Gastrocnemius medialis (tissue), 4 donors: ENCODE measurements at places on chromosomes 3 and 15.
A peak's percentile ranks its signal among the peaks of the same experiment; 100 is the strongest.

- no peak for DNase-seq
These were observed 392.6 kb downstream of the GAP43 start for GRCh38 chr3:116015931-116016330.

DNA sequence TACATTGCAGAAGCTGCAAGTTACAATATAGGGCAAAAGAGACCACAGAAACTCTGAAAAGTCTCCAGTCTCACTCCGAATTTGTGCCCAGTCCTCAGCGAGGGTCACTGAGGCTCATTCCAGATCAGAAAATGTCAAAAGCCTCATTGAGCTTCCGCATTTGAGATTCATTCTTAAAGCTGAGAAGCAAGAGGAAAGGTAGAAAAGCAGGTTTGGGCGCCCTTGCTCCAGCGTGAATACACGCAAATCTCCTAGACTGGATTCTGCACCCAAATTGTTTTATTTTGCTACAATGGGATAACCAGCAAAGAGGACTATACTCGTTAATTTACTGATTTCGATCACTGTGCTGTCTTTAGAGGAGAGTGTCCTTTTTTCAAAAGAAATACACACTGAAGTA lies 212.2 kb downstream of the STT3B start:
- no peak for DNase-seq

GRCh38 chr3:10558736-10559135 lies 53.4 kb upstream of the ATP2B2 start:
- DNase-seq: peak; percentile 53

- no peak for DNase-seq
These were observed 47.9 kb upstream of the OSBPL11 start for GRCh38 chr3:125643172-125643571.

- DNase-seq: no peak
These were observed 146.9 kb upstream of the GADL1 start for GRCh38 chr3:31041161-31041978.

DNA sequence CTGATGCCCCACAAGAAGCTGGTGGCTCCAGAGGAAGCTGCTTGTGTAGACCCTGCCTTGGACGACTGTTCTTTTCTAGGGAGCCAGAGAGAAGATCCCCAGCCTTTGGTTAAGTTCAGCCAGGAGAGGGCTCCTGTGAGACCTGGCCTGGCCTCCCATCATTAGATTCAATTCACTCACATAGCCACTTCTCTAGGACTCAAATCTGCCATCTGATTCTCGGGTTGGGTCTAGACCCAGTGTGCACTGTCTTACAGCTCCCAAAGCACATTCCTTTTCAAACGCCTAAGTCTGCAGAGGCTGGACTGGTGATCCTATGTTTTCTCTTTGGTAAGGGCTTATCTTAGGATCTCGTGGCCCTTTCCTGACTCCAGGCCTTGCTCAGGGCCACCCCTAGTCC lies 81.7 kb upstream of the NPHP3 start:
- DNase-seq: no peak

DNA sequence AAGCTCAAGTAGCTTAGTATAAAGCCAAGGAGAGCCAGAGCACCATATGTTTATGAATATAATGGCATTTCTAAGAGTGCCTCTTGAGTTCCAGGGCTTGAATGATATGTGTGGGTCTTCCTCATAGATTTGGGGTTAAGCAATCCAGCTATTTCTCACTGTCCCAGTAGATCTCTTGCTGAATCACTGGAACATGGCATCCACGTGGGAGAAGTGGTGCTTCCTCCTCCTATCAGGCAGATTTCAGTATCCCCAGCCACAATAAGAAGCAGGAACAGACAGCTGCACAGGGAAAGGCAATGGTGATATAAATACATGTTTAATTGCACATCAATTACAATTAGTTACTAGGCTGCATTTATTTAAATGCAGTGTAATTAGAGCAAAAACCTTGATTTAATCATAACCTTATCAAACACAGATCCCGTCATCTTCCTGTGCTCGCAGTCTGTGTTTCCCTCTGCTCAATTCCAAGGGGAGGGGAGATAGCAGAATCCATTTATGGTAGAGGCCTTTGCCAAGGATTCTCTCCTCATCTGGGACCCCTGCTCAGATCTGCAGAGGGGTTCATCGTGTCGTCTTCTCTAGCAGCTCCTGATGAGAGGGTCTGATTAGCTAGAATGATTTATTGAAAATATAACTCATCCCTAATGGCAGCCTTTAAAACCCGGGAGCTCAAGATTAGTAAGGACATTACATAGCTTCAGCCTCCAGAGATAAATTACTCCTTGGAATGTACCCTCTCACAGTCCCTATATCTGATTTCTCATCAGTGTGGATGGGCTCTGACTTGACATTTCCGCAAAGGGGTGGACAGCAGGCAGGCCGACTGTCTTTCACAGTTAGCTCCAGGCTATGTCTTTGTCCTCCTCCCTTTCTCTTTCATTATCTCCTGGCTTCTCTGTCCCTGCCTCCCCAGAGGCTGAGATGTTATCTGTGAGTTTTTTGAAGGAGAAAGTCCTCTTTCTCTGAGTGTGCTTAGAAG lies 775.9 kb downstream of the AGBL1 start:
- peak; percentile 47 for DNase-seq

DNA sequence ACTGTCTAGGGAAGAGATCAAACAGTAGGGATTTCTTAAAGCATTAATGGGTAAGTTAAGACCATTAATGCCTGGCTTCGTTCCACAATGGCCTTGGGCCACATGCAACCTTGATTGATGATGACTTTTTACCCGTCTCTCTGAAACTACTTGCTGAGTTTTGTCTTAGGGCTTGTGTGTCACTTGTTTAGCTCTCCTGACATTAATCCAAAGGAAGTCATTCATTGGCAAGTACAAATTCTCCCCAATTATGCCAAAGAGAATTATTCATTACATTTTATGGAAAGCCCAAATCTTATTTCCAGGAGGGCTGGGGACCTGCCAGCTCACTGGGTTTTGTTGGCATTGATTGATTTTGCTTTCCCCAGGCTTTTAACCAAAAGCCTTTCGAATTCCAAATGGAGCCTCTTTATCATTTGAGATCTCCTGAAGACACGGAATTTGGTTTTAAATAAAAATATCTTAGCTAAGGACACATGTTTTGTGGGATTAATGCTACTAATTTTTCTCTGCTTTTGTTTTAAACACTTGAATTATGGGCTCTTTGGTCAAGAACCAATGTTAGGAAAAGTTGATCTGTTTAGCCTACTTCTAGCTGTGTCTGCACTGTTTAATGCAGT lies 40.7 kb downstream of the SERPINI1 start:
- no peak for DNase-seq

GRCh38 chr3:139234491-139234890 lies 109.3 kb upstream of the MRPS22 start:
- no peak for DNase-seq

DNA sequence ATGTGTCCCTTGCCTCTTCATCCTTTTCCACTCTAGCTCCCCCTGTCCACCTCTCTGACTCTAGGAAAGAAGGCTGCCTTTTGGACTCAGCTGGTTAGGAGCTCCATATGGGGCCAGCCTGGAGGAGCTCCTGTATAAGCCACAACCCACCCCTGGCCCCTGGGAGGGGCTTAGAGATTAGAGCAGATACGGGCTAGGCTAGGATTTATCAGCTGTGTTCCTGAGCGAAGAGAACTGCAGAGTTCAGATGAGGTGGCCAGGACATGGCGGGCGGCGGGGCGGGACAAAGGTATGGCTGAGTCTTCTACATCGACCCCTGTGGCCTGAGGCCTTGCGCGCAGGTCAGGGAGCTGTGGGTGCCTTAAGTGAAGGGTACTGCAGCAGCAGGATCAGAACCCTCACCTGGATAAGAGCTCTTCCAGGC lies 7.9 kb downstream of the NBEAL2 start:
- no peak for DNase-seq

DNA sequence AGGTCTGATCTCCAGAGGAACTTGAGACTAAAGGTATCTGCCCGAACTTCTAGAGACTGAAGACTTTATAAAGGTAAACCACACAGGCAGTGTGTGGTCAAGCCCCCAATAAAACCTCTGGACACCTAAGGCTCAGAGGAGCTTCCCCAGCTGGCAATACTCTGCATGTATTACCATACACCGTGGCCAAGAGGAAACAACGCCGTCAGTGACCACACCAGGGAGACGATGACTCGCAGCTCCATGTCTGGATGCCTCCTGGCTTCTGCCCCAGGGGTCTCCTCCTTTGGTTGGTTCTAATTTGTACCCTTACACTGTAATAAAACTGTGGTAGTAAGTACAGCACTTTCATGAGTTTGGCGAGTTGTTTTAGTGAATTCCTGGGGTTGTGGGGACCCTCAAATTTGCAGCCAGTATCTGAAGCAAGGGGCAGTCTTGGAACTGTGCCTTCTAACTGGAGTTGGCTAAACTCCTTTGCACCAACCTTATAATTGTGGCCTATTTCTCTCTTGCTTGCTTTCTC lies 32.1 kb upstream of the BCL2L10 start:
- DNase-seq: no peak

GRCh38 chr15:31831596-31831995 lies 198.7 kb upstream of the CHRNA7 start:
- no peak for DNase-seq

DNA sequence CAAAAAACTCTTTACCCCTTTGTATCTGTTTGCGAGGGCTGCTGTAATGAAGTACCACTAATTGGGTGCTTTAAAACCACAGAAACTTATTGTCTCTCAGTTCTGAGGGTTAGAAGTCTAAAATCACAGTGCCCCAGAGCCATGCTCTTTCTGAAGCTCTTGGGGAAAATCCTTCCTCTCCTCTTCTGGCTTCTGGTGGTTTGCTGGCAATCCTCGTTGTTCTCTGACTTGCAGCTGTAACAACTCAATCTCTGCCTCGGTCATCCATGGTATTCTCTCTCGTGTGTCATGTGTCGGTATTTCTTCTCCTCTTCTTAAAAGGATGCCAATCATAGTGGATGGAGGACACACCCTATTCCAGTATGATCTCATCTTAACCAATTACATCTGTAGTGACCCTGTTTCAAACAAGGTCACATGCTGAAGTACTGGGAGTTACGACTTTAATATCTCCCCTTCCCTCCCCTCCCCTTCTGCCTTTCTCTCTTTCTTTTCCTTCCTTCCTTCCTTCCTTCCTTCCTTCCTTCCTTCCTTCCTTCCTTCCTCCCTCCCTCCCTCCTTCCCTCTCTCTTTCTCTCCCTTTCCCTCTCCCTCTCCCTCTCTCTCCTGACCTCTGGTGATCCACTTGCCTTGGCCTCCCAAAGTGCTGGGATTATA lies 6.5 kb upstream of the ARL8B start:
- DNase-seq: no peak

GRCh38 chr15:80609512-80609946 lies 85.6 kb upstream of the ABHD17C start:
- DNase-seq: no peak

DNA sequence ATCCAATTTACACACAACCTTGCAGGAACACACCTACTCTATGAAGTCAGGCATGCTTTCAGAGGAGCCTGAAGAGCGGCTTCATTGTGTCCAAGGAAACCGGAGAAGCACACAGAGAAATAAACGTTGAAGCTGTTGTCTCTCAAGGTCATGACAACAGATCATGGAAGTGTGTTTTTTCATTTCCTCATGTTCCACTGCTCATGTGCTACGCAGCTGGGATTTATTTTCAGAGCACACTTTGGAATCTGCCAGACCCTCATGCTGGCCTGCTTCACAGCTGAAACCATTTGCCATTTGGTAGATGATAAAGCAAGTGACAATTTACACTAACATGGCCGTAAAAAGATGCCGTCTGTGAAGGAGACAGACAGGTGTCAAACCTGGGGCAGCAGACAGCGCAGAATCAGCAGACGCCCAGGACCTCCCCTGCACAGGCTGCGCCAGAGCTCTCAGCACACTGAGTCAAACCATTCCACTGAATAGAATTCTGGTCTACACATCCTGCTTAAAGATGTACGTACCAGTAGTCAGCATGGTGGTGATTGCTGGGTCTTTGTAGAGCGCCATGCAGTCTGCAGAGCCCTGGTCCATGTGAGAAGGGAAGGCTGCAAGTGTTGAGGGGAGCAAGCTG lies 99.3 kb downstream of the ARNT2 start:
- no peak for DNase-seq

DNA sequence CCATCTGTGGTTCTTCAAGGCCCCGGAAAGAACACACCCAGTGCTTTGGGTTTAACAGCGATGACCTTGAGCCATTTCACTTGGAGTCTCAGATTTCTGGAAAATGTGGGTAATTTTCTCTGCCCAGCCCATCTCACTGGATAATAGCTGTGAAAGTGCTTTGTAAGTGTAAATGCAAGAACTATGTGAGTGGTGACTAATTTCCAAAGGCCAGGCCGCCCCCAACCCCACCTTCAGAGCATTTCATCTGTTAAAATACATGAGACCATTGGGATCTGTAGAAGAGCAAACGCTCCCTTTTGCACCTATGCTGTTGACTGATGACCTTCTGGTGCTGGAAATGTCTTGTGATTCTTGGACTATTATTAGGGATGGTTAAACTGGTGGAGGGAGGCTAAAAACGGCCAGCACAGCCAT lies 196.8 kb upstream of the LPP start:
- peak; percentile 33 for DNase-seq

DNA sequence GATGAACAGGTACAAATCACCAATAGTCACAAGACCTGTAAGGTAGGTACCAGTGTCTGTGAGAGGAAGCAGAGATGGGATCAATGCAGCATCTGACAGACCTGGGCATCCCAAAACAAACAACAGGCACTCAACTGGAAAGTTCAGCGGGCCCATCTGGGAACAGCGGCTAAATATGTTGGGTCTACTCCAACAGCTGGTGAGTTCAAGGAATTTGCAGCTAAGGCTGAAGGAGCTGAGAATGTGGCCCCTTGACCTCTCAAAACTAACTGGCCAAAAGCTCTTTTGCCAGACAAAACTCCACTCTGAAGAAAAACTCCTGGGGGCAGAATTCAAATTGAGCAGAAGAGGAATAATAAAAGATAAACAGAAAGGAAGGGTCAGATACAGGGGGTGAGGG lies 24.4 kb downstream of the AVEN start:
- DNase-seq: no peak

DNA sequence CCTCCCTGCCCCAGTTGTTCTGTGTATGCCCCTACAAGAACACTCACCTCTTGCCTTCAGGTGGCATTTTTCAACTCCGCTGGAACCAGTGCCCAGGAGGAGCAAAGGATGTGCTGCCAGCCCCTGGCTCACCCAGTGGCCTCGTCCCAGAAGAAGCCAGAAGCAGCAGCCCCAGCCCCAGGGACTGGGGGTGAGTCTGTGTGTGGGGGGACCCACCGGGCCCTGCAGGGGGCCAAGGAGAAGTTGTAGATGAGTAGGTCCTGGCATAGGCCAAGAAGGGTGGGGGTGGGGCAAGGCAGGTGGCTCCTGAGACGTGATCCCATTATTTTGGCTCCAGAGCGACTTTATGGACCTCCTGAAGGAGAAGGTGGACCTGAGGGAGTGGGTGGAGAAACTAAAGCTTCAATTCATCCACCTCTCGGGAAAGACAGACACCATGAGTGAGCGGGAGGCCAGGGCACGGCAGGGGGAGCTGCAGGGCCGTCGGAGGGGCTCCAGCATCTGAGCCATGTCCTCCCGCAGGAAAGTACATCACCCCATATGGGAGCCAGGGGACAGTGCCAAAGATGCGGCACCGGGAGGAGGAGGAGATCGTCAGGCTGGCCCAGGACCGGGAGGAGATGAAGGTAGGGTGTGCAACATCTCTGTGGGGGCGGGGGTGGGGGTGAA lies 29.3 kb downstream of the NGRN start:
- DNase-seq: no peak
